Left ventricle myocardium inferior (tissue), 1 donor: ENCODE measurements at places on chromosomes 2 and 18.

GRCh38 chr2:42962508-42962953 is 170.1 kb upstream of the HAAO start:
- DNase-seq, result no peak

DNA sequence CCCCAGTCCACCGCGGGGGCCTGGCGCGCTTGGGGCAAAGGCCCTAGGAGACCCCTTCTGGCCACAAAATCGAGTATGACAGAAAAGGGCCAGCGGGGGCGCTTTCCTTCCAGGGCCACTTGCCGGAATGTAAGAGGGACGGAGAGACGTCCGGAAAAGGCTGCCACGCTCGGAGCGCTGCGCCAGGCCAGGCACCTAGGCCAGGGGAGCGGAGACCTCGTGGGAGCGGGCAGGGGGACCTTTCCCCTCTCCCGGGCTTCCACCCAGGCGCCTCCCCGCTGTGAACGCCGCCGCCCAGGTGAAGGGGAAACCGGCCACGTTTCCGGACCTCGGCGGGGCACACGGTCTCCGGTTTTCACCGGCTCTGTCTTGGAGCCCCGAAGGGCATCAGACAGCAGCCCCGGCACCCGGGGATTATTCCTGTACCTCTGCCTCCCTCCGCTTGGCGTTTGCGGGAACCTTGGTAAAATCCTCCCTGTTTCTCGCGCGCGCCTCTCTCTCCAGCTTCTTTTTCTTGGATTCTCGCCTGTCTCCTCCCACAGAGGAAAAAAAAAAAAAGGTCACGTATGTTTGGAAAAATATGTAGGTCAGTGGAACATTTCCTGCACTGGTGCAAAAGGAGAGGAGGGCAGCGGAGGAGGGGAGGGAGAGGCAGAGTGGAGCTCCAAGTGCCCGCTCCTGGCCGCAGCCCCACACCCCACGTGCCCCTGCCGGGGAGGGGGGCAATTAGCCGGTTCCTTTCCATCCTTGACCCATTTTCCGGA is 1.2 kb upstream of the NPAS2 start:
- peak; percentile 68 for DNase-seq

DNA sequence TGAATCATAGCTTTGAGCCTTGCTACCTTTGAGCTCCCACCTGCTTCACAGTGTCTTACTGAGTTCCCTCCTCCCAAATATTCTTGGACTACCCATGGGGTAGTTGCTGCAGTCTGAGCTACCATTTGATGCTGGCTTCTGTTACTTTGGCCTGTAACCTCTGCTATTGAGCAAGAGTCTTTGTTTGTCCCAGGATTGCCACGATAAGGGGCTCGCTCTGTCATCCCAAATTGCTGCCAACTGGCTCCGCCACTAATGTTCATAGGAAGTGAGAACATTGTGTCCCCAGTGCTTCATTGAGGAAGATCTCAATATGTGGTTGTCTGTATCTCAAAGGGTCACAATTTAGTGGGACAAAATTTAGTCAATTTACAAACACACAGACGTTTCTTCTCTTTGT is 103.8 kb downstream of the TRIM43 start:
- peak; percentile 81 for DNase-seq

DNA sequence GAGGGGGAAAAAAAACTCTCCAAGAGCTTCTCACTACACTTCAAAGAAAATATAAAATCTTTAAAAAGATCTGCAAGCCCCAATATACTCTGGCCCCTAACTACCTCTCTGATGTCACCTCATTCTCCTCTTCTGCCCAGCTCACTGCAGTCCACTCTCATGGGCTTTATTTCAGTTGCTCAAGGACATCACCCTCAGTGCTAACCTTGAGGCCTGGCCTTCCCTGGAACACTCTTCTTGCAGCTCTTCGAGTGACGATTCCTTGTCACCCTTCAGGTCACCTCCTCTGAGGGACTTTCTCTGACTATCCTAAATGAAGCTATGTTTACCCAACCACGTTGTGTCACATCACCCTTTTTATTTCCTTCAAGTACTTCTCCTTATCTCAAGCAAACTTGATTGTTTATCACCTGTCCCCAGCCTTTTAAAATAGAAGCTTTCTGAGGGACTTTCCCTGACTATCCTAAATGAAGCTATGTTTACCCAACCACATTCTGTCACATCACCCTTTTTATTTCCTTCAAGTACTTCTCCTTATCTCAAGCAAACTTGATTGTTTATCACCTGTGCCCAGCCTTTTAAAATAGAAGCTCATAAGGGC is 10.4 kb downstream of the RTTN start:
- DNase-seq, result no peak

- DNase-seq, result no peak
These were observed 46.5 kb downstream of the PLEK start for GRCh38 chr2:68411397-68412126.

DNA sequence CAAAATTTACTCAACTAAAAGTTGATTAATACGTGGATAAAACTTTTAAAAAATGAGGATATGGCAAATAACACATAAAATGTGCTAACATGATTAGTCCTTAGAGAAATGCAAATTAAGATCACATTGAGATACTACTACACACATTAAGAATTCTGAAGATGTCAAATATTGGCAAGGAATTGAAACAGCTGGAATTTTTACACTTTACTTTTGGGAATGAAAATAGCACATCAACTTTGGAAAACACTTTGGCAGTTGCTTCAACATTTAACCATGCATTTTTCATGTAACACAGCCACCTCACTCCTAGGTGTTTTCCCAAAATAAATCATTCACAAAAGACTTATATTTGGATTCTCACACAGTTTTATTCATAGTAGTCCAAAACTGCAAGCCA is 687.9 kb upstream of the SETBP1 start:
- DNase-seq, result no peak

GRCh38 chr18:7072593-7072992 is 45.0 kb downstream of the LAMA1 start:
- no peak for DNase-seq
